DMS 273 treated with DMSO at 0.1 percent for 48 hours (cell line): ENCODE measurements at places on chromosomes 2 and 18.

DNA sequence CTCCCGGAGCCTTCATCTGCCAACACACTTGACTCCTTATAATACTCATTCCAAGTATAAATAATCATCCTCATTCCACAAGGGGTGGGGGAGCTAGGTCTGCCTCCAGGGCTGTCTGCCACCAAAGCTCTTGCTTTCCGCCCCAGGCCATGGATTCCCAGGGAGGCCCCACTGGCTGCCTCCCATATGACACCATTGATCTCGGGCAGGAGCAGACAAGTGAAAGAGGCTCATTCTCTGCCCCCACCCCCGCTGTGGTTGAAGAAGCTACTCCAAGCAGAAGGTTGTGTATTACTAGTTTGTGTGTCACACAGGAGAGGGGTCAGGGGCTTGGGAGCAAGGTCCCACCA, 99.5 kb downstream of the MRO start:
- DNase-seq = no peak

DNA sequence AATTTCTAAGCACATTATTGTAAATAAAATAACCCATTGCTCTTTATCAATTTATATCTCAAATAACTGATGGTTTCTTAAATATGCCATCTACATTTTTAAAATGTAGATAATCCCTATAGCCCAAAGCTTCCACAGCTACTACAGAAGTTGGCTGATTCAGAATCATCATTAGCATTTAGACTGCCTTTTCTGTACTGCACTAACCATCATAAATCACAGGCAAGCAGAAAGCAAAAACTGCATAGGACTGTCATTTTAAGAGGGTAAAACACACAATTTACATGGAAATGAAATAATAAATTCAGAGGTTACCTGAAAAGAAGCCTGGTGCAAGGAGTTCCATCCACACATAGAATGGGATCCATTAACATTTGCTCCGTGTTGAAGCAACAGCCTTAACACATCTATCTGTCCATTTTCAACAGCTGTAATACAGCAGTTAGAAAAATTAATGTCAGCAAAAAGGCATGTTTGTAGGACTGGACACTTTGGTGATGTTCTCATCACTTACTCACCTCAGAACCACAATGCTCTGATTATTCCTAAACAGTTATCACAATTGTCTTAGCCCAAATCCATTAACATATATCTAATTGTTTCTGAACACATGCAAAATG, 38.4 kb upstream of the CHAC2 start:
- DNase-seq = no peak

DNA sequence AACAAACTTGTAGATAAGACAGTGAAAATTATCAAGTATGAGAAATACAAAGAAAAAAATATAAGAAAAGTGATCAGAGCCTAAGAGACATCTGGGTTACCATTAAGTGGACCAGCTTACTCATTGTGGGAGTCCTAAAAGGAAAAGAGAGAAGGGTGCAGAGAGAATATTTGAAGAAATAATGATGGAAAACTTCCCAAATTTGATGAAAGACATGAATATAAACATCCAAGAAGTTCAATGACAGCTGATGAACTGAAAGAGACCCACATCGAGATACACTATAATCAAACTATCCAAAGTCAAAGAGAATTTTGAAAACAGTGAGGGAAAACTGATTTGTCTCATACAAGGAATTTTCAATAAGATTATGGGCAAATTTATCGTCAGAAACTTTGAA, 22.5 kb downstream of the ARHGAP25 start:
- no peak for DNase-seq

DNA sequence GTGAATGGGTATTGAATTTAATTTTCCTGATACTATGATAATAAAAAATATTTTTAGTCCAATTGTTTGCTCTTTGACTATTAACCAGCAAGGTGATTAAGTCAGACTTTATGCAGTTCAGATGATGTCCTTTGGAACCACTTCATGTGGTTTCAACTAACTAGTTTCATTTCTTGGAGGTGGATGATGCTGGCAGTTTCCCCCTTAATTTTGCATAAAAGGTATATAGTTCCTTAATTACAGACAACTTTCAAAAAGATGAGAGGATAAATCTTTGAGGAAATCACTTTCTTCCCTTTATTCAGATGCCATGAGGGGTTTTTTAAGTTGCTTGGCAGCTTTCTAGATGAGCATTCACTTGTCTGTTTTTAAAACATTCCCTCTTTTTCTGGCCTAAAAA, 223.1 kb downstream of the PHLPP1 start:
- no peak for DNase-seq

- DNase-seq = no peak
Measured at GRCh38 chr2:179268277-179268925, 3.8 kb upstream of the SESTD1 start.

GRCh38 chr2:183291436-183291835, 167.2 kb downstream of the NUP35 start:
- no peak for DNase-seq

DNA sequence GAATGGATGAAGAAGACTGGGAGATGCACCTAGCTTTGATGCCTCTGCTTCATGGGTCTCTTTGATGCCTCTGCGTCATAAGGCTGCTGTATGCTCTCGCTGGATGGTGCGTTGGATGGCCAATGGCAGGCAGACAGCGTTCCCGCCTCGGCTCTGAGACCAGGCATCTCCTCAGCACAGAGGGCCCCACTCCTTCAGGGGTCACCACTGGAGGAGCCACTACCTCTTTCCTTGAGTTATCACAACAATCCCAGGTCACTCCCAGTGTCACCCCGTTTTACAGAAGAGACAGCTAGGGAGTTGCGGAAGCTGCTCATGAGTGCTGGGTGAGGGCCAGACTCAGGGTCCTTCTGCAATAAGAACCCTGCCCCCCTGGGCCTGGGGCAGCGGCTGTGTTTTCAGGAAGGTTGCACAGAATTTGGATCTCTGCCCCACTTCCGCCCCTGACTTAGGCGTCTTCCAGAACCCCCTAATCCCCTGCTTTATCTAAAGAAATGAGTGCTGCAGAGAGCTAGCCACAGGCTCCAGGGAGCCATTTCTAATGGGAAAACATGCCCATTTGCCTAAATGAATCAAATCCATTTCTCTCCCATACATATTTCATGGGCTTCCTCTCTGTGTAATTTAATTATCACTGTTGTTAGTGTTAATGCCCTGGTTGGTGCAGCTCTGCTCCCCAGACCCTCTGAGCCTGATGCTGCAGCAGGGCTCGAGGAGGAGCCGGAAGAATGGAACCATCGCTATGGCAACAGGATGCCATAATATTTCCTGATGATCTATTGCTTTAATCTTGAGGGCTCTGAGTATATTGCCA, 131.8 kb upstream of the HS6ST1 start:
- no peak for DNase-seq

- no peak for DNase-seq
Measured at GRCh38 chr2:181124497-181124896, 144.1 kb downstream of the UBE2E3 start.

- DNase-seq = no peak
Measured at GRCh38 chr18:9356976-9357375, 22.4 kb downstream of the TWSG1 start.

GRCh38 chr2:187768995-187769394, 214.8 kb upstream of the TFPI start:
- DNase-seq = no peak

DNA sequence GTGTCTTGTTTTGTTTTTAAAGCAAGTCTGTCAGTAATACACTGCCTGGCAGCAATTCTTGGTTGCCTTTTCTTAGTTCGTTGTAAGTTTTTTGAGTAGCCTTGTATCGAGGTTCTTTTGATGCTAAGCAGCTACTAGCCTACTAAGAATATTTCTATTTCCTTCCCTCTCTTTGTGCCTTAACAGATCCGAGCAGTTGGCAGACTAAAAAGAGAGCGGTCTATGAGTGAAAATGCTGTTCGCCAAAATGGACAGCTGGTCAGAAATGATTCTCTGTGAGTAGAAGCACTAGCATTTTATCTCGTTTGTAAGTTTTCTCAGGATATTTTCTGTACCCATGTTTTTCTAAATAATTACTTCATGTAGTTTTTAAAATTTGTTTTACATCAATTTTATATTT, 15.1 kb downstream of the MFF start:
- DNase-seq = no peak

DNA sequence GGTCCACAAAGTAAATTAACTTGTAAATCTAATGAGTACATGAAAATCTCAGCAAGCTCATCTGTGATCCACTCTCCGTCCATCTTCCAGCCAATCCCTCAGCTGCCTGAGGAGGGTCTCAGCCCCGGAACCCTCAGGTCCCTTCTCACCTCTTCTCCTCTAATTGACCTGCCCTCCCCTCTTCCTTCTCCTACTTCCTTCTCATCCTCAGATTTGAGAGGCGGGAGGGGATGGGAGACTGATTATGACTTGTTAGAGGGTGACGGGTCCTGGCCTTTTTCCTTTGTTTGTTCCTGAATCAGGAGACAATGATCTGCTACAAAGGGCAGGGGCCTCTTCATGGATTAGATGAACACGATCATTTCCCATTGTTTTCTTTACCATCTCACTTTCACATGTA, 80.1 kb downstream of the CYBRD1 start:
- no peak for DNase-seq
